ENCODE measurements at places on chromosomes 1 and 21. TPM values are rescaled to one million over a fixed set of nuclear protein-coding genes. Genes with fewer than 3 reads are reported as not detected.

The IL22RA1 gene
- total RNA-seq = 1.0 TPM

The CRYZL1 gene
- 64.2 TPM for total RNA-seq

The CBS gene
- 47.7 TPM for total RNA-seq

The BCAN gene
- 1.1 TPM for total RNA-seq

The CEP350 gene
- total RNA-seq = 35.3 TPM

The VWA5B1 gene
- total RNA-seq = 0.31 TPM

The OR2T11 gene
- total RNA-seq = not detected

The PLA2G2D gene
- total RNA-seq = 0.57 TPM

The OR2L13 gene
- not detected for total RNA-seq

The PCSK9 gene
- total RNA-seq = 47.2 TPM

The KIAA1614 gene
- 6.4 TPM for total RNA-seq
